Activated T-cell treated with anti-CD3 and anti-CD28 coated beads, Interleukin-2, amount 50 U/mL, for 72 hours (primary cell): ENCODE measurements at places on chromosomes 7 and 10.
A peak's percentile ranks its signal among the peaks of the same experiment; 100 is the strongest.

DNA sequence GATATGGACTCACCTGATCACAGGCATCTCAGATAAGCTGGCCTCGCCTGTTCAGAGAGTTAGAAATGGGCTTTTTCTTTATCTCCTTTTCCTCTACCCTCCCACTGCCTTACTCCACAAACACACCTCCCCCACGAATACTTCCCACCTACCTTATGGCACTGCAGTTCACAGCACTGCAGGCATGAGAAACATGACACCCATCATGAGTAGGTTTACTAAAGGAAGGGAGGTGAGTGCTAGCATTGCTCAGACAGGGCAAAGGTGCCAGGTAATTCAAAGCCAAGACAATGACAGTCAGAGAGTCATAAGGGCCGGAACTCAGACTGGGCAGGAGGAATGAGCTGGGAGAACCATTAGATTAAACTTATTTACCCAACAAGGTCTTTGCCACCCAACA lies 220.6 kb downstream of the FAM107B start:
- DNase-seq = no peak

- no peak for DNase-seq
These were observed 20.6 kb downstream of the FAM200A start for GRCh38 chr7:99531354-99531765.

GRCh38 chr7:96800824-96801223 lies 91.2 kb upstream of the SEM1 start:
- no peak for DNase-seq

DNA sequence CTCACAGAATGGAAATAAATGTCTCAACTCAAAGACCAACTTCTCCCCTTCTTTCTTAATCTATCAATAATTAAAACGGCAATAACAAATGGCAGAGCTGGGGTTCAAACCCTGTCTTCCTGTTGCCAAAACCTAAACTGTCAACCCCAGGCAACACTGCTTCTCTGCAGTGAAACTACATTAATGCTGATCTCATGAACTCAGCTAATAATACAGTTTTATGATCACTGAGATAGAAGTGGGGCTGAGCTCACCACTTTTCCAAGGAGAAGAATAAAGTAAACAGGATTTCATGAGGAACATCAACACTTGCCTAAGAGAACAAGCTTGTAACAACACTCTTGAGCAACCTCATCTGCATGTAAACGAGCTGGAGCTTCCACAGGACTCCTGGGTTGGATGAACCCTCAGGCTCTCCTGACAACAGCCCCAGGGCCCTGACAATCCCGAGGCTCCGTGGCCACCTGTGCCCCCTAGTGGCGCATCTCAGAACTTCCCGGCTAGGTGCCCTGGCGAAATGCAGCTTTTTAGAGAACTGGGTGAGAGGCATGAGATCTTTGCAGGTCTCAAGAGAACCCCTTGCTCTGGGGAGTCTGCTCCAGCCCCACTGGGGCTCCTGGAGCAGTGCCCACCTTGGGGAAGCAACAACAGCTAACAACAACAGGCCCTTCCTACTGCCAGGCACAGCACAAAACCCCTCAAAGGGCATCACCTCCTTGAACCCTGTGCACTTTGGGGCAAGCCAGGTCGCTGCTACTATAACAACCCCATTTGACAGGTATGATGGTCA lies 169.3 kb downstream of the SH3PXD2A start:
- peak; percentile 77 for DNase-seq

DNA sequence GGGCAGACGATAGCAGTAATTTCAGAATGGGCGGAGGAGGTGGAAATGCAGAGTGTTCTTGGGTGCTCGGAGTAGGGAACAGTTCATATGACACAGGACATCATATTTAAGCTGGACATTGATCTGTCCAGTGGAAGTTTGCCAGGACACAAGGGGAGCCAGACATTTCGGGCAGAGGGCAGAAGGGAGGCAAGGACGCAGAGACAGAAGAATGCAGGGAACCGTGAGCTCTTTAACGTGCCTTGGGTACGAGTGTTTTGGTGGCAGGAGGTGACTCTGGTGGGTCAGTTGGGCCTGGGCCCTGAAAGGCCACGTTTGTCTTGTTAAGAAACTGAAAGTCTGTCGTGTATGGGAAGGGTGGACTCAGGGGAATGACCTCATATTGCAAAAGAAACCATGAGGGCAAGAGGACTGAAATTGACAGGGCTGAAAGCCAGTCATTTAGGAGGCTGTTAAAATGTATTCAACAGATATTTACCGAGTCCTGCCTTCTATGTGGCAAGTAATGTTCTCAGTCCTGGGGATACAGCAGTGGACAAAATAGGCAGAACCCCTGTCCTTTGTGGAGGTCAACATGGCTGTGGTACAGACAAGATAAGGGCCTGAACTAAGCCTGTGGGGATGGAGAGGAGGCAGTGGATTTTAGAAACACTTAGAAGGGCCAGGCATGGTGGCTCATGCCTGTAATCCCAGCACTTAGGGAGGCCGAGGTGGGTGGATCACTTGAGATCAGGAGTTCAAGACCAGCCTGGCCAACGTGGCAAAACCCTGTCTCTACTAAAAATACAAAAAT lies 2.2 kb downstream of the OPTN start:
- no peak for DNase-seq

DNA sequence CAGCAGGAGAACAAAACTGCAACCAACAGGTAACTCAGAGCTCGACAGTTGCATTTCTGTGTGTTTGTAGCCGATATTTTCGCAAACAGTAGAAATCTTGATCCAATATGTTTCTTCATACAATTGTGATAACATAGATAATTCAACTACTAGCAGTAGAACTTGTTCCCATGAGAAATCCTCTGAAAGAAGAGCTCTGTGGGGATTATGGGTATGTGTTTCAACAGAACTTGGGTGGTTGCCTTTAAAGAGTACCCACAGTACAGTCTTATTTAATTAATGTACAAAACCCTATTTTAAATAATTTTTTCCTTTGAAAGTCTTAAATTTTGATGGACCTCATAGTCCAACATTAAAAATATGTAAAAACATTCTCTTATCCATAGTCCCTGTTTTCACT lies 266.1 kb downstream of the PARD3 start:
- no peak for DNase-seq

DNA sequence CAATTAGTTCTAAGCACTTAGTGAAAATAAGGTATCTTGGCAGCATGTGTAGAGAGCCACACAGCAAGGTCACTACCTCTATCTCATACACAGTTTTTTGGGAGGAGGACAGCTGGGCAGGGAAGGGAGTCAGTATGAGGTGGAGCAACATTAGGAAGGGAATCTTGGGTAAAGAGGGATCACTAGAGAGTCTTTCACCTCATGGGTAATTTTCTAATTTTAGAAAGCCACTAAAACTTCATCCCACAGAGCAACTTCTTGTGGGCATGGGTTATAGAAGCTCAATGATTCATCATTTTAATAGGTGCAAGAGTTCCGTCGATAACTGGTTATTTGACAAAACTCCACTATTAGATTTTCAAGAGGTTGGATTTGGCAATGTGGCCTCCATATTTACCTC lies 2.5 kb downstream of the NRAP start:
- no peak for DNase-seq

DNA sequence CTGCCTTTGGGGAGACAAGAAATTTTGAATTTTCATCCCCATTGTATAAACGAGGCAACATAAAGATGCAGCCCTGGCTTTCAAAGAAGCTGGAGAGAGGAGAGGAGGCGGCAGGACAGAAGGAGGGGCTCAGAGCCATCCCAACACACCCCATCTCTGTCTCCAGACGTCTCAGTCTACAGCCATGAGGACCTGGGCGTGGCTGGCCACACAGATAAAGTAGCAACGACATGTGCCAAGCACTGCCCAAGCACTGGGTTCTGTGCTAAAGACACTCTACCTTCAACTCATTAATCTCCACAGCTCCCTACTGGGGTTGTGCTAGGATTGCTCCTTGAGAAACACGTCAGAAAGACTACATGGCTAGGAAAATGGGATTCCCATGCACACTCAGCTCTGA lies 65.2 kb downstream of the DLG5 start:
- DNase-seq = no peak

DNA sequence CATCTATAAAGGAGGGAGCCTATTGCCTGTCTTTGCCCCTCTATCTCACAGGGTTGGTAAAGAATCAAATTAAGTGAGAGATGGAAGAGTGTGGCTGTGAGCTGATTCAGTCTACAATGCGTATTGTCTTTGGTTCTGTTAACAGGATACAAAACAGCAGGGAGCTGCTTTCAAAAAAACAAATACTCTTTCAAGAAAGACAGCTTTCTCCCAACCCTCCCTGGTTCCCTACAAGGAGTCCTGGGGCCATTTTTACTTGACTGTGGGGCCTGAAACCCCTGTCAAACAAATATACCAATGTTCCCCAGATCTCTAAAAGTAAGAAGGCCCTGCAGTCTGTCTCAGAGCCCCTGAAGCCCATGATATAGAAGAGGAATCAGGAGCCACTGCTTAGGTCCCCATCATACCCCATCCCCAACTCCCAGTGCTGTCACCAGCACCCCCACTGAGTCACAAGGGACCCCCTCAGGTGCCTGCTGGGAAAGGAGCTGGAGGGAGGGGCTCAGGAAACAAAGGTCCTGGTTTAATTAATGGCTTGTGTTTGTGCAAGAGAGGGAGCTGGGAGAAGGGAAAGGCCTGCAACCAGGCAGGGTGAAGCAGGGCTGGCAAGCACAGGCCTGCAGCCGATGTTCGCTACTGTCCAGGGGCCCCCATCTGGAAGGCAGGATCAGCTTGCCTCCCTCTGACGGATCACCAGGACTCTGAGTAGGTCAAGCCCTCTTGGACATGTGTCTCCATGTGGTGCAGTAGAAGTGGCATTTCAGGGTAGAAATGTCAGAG lies 182.0 kb upstream of the GHITM start:
- no peak for DNase-seq
